ENCODE measurements at places on chromosomes 7 and 10.

- DNase-seq, result no peak
Observed at GRCh38 chr10:34838366-34838900, 23.3 kb upstream of the PARD3 start.

GRCh38 chr10:88028072-88028471 is 164.6 kb downstream of the PTEN start:
- no peak for DNase-seq

DNA sequence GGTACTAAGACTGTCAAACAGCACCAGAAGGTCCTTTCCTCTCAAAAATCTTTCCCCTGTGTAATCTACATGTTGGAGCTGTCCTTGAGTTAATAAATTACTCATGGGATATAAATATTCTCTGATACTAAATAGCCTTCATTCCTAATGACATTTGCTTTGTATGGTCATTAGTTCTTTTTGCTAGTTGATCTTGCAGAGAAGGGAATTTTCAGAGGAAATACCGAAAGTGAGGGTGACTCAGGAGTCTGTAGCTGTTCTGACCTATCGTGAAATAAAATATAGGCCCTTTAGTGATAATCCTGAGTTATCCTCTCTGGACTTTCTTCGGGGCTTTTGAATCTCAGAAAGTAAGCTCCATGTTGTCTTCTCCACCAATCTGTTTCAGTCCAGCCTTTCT is 19.4 kb upstream of the CLDN12 start:
- DNase-seq, result no peak

DNA sequence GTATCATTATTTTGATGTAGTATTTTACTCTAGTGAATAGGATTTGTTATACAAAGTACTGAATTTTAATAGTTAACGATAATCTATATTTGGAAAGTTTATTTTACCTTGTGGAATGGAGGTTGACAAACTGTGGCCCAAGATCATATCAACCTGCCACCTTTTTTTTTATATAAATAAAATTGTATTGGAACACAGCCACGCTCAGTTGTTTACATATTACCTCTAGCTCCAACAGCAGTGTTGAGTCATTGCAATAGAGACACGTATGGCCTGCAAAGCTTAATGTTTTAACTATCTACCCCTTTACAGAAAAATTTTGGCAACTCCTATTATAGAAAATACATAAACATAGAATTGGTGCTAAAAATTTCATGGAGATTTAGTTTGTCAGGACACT is 239.3 kb downstream of the THSD7A start:
- no peak for DNase-seq

DNA sequence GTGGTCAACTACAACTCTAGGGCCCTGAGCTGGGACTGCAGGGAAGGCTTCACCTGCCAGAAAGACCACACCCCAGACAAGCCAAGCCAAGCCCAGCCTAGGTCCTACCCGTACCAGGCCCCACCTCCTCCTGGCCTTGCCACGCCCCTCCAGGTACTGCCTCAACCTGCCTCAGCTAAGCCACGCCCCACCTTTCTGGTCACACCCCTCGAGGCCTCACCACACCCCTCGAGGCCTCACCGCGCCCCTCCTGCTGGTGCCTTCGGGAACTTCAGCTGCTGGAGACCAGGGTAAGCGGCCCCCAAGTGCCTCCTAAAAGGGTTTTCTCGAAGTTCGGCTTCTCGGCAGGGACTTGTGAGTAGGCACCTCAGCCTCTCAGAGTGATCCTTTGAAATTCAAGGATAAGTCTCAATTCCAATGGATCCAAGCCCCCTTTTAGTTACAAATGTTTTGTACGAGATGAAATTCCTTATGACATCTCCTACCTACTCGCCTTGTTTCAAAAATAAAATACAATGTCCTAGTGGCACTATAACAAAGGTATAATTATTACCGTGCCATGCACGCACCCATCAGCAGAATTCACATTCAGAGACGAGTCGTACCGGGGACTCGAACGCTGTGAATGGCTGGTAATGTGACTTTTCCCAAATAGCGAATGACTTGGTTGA is 171.2 kb downstream of the ARHGAP21 start:
- DNase-seq, result no peak

- DNase-seq, result no peak
Observed at GRCh38 chr10:3668966-3669330, 116.1 kb downstream of the KLF6 start.

DNA sequence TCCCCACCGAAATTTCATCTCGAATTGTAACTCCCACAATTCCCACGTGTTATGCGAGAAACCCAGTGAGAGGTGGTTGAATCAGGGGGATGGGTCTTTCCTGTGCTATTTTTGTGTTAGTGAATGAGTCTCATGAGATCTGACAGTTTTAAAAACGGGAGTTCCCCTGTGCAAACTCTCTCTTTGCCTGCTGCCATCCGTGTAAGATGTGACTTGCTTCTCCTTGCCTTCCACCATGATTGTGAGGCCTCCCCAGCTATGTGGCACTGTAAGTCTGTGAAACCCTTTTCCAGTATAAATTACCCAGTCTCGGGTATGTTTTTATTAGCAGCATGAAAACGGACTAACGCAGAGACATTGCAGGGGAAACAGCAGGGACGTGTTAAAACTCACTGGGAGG is 5.3 kb upstream of the OLAH start:
- no peak for DNase-seq

GRCh38 chr7:70042533-70042932 is 444.3 kb downstream of the AUTS2 start:
- DNase-seq, result no peak

DNA sequence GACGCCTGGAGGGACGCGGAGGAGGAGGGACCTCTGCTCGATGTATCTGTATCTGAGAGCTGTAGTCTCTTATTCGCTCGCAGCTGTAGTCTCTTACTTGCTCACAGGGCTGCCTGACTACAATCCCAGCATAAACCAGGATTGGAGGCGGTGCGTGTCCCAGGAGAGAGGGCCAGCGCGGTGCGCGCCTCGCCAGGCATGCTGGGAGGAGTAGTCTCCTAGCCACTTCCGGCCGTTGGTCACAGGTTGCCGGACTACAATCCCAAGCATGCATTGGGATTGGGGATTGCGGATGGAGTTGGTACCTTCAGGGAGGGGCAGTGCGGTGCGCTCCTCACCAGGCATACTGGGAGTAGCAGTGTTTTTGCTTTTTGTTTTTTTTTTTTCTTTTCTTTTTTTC is 421.7 kb upstream of the NUPR2 start:
- no peak for DNase-seq

GRCh38 chr7:26863518-26864308 is 677 bp downstream of the SKAP2 start:
- DNase-seq, result no peak

- no peak for DNase-seq
Observed at GRCh38 chr7:69422574-69422985, 175.7 kb upstream of the AUTS2 start.

- DNase-seq, result no peak
Observed at GRCh38 chr7:84337429-84337828, 142.8 kb upstream of the SEMA3A start.

- DNase-seq, result no peak
Observed at GRCh38 chr10:43453266-43453831, 16.4 kb downstream of the ZNF487 start.

DNA sequence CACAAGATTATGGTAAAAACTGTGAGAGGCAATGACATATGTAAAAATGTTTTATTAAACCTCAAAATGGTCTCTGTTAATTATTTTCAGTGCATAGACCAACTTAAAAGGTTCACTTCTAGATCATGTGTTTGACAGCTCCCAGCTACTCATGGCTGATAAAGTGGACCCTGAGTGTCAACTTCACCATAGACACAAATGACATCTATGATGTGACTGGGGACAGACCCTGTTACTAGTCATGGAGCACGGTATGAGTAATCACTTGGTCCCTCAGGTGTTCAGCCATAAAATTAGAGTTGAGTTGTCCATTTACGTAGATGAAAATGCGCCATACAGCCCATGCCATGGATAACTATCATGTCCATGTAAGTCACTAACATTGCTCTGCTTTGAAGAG is 199.8 kb downstream of the ZNF365 start:
- no peak for DNase-seq

GRCh38 chr10:16854623-16855022 is 37.4 kb upstream of the RSU1 start:
- DNase-seq, result no peak

DNA sequence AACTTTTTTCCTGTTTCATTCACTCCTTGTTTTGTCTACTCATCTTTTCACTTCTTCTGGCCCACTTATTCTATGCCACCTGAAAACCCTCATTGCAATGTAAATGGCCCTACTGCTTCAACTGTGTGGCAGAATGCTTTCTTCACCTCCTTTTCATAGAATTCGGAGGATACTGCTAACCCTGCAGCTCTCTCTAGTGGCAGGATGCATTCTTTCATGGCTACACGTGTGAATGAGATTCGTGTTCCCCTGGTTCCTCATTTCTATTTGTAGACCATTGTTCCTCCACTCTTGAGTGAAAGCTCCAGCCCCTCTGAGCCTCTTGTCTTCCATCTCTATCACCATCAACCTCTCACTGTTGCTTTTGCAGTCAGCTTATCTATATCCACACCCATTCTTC is 20.9 kb upstream of the CYP26C1 start:
- DNase-seq, result peak; percentile 6

GRCh38 chr7:50505553-50506210 is 55.5 kb upstream of the FIGNL1 start:
- DNase-seq, result no peak

- no peak for DNase-seq
Observed at GRCh38 chr10:117339979-117340378, 35.3 kb downstream of the PDZD8 start.

GRCh38 chr7:49583440-49583839 is 190.0 kb upstream of the VWC2 start:
- DNase-seq, result no peak

DNA sequence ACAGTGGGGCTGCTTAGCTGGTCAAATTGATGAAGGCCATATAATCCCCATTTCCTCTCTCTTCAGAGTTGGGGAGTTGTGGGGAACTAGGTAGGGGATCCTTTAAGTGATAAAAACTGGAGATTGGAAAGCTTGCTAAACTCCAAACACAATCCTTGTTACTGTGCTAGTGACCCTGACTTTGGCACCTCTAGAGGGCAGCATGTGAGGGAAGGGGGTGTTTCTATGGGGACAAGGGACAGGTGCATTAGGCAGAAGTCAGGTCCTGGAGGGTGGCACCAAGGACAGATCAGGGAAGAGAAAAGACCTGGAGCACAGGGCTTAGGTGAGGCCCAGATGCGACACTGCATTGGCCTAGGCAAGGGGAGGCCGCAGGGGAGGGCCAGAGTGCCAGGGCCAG is 66.9 kb downstream of the CDHR3 start:
- DNase-seq, result no peak

- DNase-seq, result no peak
Observed at GRCh38 chr7:132509643-132510042, 66.6 kb downstream of the PLXNA4 start.

DNA sequence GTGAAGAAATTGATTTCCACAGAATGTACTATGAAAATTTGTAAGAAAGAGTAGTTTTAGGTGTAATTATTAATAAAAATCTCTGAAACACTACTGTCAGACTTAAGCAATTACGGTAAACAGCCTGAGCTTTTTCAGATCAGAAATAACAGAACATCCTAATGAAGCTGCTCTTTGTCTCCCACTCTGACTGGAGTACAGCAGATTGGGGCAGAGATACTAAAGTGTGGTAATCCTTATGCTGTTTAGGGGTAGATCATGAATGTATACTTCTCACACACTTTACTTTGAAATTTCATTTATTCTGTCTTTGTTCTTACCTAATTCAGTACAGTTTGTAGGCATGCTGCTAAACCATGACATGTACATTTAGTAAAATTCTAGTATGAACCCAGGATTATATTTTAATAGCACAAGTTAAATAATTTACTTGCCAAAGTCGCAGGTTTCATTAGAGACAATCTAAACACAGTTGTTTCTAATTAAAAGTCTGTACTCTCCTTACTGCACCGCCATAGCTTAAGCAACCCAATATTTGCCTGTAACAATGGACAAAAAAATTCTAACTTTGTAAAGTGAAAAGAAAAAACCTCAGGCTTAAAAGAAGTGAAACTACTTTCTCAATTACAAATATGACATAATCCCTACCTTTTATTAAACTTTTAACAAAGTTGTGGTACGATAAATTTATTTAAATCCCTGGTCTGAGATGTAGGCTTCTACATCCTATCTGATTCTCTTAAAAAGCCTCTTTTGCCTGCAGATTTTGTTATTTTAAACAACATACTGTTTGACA is 88.8 kb downstream of the KMT2E start:
- DNase-seq, result no peak

DNA sequence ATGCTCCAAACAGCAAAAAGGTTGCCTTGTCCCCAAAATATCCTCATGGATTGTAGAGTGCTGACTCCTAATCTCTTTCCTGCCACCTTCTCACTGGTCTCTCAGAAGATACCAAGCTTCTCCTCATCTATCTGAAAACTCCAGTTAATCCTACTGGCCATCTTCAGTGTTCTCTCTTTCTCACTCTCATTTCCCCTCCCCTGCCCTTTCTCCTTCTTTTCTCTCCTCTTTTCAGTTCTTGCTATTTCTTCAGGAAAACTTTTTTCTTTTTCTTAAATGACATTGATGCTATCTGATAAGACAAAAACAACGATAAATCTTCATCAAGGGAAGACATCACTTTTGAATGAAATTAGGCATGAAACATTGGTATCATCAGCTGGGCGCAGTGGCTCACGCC is 109.8 kb downstream of the USP6NL start:
- DNase-seq, result no peak

DNA sequence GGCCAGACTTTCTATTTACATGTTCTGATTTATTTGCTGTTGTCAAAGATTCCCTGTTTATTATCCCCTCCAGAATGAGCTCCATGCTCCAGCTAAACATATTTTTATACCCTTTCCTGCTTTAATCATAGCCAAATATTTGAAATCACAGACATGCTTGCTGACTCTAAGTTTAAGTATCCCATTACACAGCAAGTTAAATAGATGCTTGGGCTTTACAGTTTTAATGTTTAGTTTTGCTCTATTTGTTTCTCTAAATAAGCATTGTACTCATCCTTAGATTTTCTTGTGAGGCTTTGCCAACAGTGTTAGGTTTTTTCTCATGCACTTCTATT is 196.8 kb downstream of the TAX1BP1 start:
- DNase-seq, result no peak

- no peak for DNase-seq
Observed at GRCh38 chr10:4867109-4867519, 41.1 kb downstream of the AKR1E2 start.

GRCh38 chr7:12136523-12136922 is 74.6 kb upstream of the TMEM106B start:
- DNase-seq, result no peak

GRCh38 chr7:71430246-71430645 is 298.3 kb downstream of the GALNT17 start:
- DNase-seq, result no peak

DNA sequence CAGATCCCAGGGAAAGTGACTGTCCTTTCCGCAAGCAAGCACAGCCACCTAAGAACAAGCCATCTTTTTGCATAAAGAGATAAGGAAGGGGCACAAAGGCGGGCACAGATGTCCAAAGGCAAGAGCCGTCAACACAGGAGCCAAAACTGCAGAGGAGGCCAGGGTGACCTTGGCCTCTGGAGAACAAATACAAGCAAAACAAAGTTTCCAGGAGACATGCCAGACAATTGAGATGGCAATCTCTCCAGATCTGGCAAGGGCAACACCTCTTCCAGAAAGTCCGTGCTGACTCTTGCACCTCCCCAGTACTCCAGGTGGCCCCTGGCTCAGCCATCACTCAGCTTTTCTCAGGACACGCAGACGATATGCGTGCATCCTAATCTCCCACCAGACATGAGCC is 58.2 kb downstream of the TEX36 start:
- no peak for DNase-seq

- DNase-seq, result peak; percentile 91
Observed at GRCh38 chr10:17643755-17644484, at the start of gene STAM. Gene STAM, plus strand, starts transcription at chr10:17644151. Its CDS starts 189 bp downstream, at chr10:17644340.

- DNase-seq, result no peak
Observed at GRCh38 chr7:48097521-48098231, 8.6 kb downstream of the UPP1 start.
